Panc1 (cell line): ENCODE measurements at places on chromosomes 4 and X. TPM values are rescaled to one million over a fixed set of nuclear protein-coding genes. Genes with fewer than 3 reads are reported as not detected.

- H3K27me3 ChIP-seq: no peaks in the 10 kb centered on the region
- no peaks in the 10 kb centered on the region for H3K36me3 ChIP-seq
- no peak for DNase-seq
Observed at GRCh38 chrX:107978707-107979307, 3.4 kb downstream of the TEX13B start.

DNA sequence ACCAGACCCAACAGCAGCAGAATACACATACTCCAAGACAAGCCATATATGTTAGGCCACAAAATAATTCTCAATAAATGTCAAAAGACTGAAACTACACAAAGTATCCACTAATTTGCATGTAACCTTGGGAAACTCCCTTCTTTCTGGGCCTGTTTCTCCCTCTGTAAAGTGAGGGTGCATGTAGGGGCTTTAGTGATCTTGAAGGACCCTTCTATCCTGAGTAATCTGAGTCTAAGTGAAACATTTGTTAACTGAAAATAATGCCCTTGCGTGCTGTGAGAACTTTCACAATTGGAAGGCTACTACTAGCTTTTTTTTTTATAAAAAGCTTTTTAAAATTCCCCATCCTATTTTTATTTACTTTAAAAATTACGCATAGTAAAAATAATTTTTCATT, 125.2 kb downstream of the NEXMIF start:
- H3K4me1 ChIP-seq: no peaks in the 10 kb centered on the region
- DNase-seq: no peak
- no peaks in the 10 kb centered on the region for H3K36me3 ChIP-seq
- H3K27me3 ChIP-seq: no peaks in the 10 kb centered on the region
- H3K27ac ChIP-seq: no peak overlapping the region

DNA sequence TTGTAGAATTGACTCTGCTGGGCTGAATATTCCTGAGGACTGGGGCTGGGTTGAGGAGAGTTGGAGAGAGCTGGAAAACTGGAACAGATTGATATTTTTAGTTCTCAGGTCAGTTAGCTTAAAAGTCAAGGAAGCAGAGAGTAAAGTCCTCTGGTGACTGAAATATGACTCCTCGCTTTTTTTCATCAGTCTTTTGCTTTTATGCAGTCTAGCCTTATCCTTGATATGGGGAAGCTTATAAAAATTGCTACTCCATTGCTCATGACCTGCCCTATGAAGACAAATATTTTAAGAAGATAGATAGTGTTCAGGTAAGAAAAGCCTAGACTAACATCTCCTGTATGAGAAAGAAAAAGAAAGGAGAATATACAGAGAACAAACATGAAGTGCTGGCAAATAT, 152.7 kb downstream of the C4orf33 start:
- H3K4me1 ChIP-seq: no peaks in the 10 kb centered on the region
- no peak for DNase-seq
- H3K36me3 ChIP-seq: no peaks in the 10 kb centered on the region
- no peak overlapping the region for H3K27ac ChIP-seq

DNA sequence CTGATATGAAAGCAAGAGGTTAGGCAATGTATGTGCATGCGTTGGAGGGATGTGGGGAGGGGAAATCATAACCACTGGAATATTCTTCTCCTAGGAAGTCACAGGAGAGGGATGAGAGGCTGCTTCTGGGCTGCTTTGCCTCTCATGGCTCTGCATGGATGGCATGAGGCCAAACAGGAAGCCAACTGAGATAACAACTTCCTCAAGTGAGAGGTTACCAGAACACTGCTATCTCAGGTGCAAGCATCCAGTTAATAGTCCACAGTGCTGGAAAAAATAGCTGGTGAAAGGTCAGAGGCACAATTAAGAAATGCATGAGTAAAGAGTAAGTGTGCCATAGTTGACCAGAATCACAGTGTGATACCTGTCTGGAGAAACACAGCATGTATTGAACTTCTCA, 113.3 kb downstream of the ELOVL6 start:
- H3K36me3 ChIP-seq: no peaks in the 10 kb centered on the region
- H3K4me3 ChIP-seq: no peak overlapping the region
- H3K4me1 ChIP-seq: no peaks in the 10 kb centered on the region
- DNase-seq: no peak

DNA sequence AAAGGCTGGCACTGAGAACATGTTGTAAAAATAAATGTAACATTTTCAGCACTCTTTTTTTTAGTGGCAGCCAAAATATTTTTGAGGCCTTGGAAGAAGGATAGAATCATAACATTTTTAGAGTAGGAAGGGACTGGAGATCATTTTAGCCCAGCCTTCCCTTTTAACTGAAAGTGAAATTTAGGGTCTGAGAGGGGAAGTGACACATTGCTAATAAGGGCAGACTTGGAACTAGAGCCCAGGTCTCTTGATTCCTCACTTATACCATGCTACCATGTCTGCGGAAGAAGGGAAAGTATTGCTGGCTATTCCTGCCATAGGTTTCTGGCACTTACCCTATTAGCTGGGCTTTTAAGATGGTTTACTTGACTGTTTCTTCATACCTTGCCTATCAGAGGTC, 4.8 kb downstream of the WDR44 start:
- peak overlapping the region; percentile 29; the same call in 1 of the 2 replicates for H3K27ac ChIP-seq
- peaks cover 38% of the 10 kb centered on the region for H3K4me1 ChIP-seq
- H3K4me3 ChIP-seq: no peak overlapping the region
- no peaks in the 10 kb centered on the region for H3K27me3 ChIP-seq
- no peaks in the 10 kb centered on the region for H3K36me3 ChIP-seq

SUPT20HL1 gene
- not detected for total RNA-seq

DNA sequence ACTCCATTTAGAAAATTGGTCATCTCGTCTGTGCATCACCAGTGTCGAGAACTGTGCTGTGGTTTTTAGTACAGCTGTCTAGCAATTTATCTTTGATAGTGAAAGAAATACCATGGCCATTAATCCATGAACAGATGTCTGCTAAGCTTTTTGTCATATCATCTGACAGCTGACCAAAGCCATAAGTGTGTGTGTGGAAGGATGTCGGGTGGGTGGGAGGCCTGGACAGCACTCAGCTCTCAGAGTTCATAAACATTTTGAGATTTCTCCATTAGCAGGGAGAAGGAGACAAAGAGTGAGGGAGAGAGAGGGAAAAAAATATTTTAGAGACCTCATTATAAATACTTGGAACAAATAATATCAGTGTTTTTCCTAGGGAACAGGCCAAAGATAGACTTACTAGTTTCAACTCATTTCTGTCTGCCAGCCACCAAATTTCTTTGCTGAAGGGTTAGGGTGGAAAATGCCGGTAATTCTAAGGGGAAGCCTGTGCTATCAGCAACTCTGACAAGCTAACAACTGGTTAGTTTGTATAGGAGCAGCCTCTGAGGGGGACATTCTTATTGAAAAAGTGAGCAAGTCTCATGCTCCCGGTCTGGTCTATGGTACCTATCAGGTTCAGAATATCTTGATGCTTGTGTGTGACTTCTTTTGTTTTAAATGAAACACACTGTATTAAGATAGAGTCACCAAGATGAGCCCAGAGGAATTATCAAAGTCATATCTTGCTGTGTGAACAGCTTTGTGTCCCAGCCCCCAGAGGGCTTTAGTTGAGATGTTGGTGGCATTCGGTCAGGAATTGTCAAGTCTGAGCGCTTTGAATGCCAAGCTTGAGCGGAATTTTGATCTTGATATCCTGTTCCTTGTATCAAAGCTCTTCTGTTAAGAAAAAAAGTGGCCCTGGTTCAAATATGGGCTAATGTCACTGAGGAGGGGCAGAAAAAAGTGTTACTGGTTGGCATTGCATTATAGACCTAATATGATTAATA, 41.9 kb upstream of the PDLIM3 start:
- no peak overlapping the region for H3K4me3 ChIP-seq
- no peaks in the 10 kb centered on the region for H3K36me3 ChIP-seq
- DNase-seq: no peak
- H3K27ac ChIP-seq: no peak overlapping the region
- peaks cover 7% of the 10 kb centered on the region; the same call in 1 of the 2 replicates for H3K4me1 ChIP-seq

DNA sequence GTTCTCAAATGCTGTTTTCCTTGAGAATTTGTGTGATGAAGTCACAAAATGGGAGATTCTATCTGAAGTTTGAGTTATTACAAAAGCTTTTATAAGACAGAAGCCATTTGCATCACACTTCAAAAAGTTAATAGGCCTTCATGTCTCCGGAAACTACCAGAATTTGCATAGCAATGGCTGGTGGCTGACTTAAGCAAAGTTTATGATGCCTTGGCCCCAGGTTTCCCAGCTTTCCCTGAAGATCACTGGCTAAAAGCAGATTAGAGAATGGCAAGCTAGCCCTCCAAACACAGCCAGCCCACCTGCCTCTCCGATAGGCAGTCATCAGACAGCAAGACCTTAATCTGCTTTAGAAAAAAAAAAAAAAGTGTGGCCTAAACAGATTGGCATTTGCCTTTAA, 197.8 kb downstream of the HS3ST1 start:
- H3K27me3 ChIP-seq: no peaks in the 10 kb centered on the region
- H3K36me3 ChIP-seq: no peaks in the 10 kb centered on the region
- no peak overlapping the region for H3K4me3 ChIP-seq
- no peaks in the 10 kb centered on the region for H3K4me1 ChIP-seq

DNA sequence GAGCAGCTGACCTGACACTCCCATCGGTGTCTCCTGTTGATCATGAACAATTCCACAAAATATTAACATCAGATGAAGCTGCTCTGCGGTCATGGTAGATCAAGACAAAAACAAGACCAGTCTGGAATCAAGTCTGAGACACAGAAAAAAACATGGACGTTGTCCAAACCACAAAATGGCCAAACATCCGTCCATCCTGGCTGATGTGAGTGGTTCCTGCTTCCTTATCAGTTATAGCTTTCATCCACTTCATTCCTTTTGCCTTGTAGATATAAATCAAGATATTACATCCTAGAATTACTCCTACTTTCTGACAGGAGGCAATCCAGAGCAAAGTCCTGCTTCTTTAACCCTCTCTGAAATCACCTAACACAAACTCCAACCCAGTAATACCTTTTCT, 28.8 kb upstream of the PCSK1N start:
- H3K4me1 ChIP-seq: no peaks in the 10 kb centered on the region
- no peak overlapping the region for H3K27ac ChIP-seq
- no peak for DNase-seq
- H3K36me3 ChIP-seq: no peaks in the 10 kb centered on the region

GRCh38 chr4:185079271-185079905, 61.1 kb downstream of the HELT start:
- DNase-seq: no peak
- H3K36me3 ChIP-seq: no peaks in the 10 kb centered on the region
- H3K4me1 ChIP-seq: no peaks in the 10 kb centered on the region
- no peaks in the 10 kb centered on the region; the same call in 1 of the 2 replicates for H3K27me3 ChIP-seq

GRCh38 chr4:113153529-113154101, 104.2 kb downstream of the ANK2 start:
- no peak overlapping the region for H3K27ac ChIP-seq
- DNase-seq: no peak
- no peaks in the 10 kb centered on the region for H3K27me3 ChIP-seq
- no peaks in the 10 kb centered on the region; the same call in 1 of the 2 replicates for H3K36me3 ChIP-seq

SORCS2 gene
- total RNA-seq: 0.15 TPM

GRCh38 chr4:45438047-45438446, 685.8 kb downstream of the GABRG1 start:
- H3K36me3 ChIP-seq: no peaks in the 10 kb centered on the region
- no peak overlapping the region for H3K4me3 ChIP-seq
- no peak for DNase-seq

- H3K36me3 ChIP-seq: no peaks in the 10 kb centered on the region
- H3K4me3 ChIP-seq: no peak overlapping the region
- DNase-seq: no peak
- no peaks in the 10 kb centered on the region for H3K4me1 ChIP-seq
- H3K27me3 ChIP-seq: no peaks in the 10 kb centered on the region
- H3K27ac ChIP-seq: no peak overlapping the region
Observed at GRCh38 chrX:139093201-139093600, 381.7 kb upstream of the FGF13 start.

DNA sequence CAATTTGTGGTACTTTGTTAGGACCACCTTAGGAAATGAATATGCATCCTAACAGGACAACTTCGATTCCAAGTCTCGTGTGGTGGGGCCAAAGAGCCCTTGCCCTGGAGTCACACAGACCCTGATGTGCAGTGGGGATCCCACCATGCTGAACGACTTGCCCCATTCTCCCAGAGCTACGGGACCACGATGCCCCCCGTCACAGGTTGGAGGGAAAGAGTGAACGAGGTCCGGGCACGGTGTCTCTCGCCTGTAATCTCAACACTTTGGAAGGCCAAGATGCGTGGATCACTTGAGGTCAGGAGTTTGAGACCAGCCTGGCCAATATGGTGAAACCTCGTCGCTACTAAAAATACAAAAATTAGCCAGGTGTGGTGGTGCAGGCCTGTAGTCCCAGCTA, 14.4 kb upstream of the MSX1 start:
- H3K4me1 ChIP-seq: no peaks in the 10 kb centered on the region

PALLD gene
- 6.5 TPM for total RNA-seq

GRCh38 chr4:177267911-177268310, 41.8 kb upstream of the NEIL3 start:
- no peak overlapping the region for H3K4me3 ChIP-seq
- no peak for DNase-seq

- no peaks in the 10 kb centered on the region for H3K36me3 ChIP-seq
- no peaks in the 10 kb centered on the region for H3K27me3 ChIP-seq
- no peaks in the 10 kb centered on the region for H3K4me1 ChIP-seq
- H3K4me3 ChIP-seq: no peak overlapping the region
- H3K27ac ChIP-seq: no peak overlapping the region
- no peak for DNase-seq
Observed at GRCh38 chr4:109592367-109592766, 32.3 kb downstream of the MCUB start.
